Astrocyte (in vitro differentiated cells and primary cell): ENCODE measurements at places on chromosomes 7 and 10.

DNA sequence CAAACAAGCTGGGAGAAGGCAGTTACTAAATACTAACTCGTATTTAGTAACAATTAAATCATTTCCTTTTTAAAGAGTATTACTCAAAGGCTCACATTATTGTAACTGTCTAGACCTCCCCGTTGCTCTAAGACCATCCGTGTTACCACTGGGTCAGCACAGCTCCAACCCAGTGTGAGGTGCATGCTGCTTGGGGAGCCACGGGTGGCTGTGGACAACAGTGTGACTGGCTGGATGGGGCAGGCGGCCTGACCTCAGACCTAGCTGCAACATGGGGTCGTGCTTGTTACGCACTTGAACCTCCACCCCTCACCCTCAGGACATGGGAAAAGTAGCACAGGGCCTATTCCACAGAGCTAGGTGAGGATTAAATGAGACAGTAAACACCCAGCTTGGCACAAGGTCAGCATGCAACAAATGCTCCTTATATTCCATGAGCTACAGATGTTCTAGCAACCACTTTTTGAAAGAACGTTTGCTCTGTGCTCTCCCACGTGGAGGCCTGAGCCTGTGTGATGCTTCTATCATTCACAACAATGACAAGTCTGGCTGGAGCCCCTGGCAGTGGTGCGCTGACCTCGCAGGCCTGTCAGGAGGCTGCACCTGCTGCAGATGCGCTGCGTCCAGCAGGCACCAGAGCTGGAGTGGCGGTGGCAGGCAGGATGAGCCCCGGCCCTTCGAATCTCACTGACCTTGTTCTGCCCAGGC is 135.7 kb downstream of the PKD1L1 start:
- no peak for DNase-seq

DNA sequence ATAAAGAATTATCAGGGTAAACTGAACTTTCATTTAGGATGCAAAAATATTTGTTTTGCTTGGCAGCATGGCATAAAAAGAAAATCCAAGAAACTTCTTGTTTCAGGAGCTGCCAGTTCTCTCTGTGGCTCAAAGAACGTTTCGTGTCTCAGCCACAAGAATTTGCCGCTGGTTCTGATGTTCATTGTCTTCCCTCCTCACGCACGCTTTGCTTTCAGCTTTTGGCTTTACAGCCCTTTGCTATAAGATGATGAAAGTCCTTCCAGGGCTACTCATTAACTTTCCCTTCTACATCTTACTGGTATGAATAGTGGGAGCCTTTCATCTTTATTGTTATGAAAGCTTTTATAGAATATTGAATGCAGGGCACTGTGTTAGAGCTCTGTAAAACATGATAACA is 124.7 kb downstream of the BICC1 start:
- DNase-seq = peak; percentile 95

DNA sequence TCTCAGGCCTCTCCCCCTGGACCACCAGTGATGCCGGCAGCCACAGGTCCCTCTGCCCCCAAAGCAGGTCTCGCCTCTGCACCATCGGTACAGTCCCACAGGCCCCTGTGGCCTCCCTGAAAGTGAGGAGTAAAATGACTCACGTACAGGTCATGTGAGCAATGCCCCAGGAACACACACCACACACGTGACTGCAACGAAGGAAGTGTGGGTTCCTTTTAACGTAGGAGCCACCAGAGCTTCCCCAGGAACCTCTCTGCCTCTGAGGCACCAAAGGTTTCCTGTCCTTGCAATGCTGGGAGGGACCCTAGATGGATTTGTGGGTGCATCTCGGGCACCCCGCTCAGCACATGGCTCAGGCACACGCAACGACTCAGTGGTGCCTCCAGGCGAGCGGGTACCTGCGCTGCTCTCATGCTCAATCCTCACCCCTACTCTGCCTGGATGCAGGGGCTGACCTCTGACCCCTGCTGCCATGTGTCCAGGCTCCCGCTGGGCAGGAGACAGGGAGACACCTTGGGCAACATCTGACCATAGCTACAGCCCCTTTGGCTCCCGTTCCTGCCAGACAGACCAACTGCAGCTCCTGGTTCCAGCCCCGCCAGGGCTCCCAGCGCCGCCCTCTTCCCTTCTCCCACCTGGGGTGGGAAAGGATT is 120.7 kb downstream of the PRKAG2 start:
- DNase-seq = peak; percentile 60

GRCh38 chr10:111384556-111384955 is 307.7 kb downstream of the ADRA2A start:
- DNase-seq = no peak

DNA sequence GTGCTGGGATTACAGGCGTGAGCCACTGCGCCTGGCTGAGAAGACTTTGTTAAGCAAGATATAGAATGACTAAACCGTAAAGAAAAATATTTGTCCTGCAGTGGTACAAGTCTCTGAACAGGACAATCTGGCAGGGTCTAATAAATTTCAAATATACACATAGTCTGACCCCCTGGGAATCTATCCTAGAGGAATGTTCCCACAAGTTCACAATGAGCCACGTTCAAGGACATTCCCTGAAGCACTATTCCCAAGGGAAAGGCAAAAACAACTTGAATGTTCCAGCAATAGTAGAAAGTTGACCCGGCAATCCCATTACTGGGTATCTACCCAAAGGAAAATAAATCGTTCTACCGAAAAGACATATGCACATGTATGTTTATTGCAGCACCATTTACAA is 82.0 kb downstream of the HIP1 start:
- DNase-seq = no peak

DNA sequence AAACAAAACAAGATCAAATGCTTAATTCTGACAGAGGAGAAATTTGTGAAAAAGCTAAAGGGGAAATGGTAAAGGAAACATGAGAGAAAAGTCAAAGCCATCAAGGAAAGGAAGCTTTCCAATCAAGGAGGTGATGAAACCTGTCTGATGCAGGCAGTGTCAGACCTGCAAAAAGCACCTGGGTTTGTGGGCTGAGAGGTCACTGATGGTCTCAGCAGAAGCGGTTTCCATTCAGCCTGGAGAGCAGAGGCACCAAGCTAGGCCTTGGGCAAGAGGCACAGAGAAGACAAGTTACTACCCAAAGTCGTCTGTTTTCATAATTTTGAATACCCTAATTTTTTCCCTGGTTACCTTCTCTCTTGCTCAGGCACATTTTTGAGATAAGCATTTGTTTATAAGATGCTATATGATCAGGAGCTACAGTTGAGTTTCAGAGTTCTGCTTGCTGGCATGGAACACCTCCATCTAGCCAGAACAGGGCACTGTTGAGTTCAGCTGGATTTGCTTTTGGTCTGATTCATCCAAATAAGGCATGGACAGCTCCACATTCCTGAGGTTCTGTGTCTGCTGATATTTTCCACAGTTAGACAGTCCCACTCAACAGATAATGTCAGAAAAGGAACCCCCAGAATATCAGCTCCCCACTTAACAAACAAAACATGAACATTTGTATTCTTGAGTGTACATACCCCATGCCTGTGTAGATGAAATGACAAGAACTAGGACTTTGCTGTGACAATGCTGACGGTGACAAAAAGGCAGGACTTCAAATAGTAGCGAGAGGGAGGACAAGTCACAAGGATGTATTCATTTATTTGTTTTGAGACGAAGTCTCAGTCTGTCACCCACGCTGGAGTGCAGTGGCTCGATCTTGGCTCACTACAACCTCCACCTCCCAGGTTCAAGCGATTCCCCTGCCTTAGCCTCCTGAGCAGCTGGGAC is 4.9 kb upstream of the PPIA start:
- peak; percentile 58 for DNase-seq

GRCh38 chr7:80410081-80410480 is 101.8 kb downstream of the GNAT3 start:
- peak; percentile 37 for DNase-seq

GRCh38 chr7:76394957-76395356 is 14.5 kb downstream of the SSC4D start:
- no peak for DNase-seq
